ENCODE measurements at places on chromosomes 7 and 10. TPM values are rescaled to one million over a fixed set of nuclear protein-coding genes. Genes with fewer than 3 reads are reported as not detected.

Gene WEE2
- total RNA-seq, result not detected

Gene MYPN
- 107 TPM for total RNA-seq

Gene SNCG
- 21.2 TPM for total RNA-seq

Gene MEST
- total RNA-seq, result 4.2 TPM

Gene MCM10
- total RNA-seq, result 0.30 TPM

Gene LRRC61
- 3.7 TPM for total RNA-seq

Gene FGFBP3
- total RNA-seq, result 0.27 TPM

Gene LIPK
- total RNA-seq, result not detected

Gene NUP205
- 16.0 TPM for total RNA-seq

Gene SLC29A4
- 2.3 TPM for total RNA-seq

Gene CPA1
- total RNA-seq, result not detected

Gene SH3PXD2A
- total RNA-seq, result 28.6 TPM

Gene TMEM273
- 17.6 TPM for total RNA-seq

Gene SHLD2
- total RNA-seq, result 12.1 TPM

Gene NKX1-2
- total RNA-seq, result not detected

Gene PTF1A
- not detected for total RNA-seq

Gene CCL24
- total RNA-seq, result 0.47 TPM

Gene PTPRZ1
- total RNA-seq, result 0.72 TPM

Gene VIPR2
- total RNA-seq, result 21.3 TPM

Gene GPC2
- 0.35 TPM for total RNA-seq

Gene NRP1
- 175 TPM for total RNA-seq

Data from left ventricle myocardium superior (tissue), 1 donor.